ENCODE measurements at places on chromosomes 4 and X. TPM values are rescaled to one million over a fixed set of nuclear protein-coding genes. Genes with fewer than 3 reads are reported as not detected.

The SLC4A4 gene
- total RNA-seq = 22.1 TPM

The ALB gene
- total RNA-seq = not detected

The TMEM150C gene
- total RNA-seq = 0.15 TPM

The CASP6 gene
- total RNA-seq = 48.9 TPM

The POF1B gene
- not detected for total RNA-seq

The ATOH1 gene
- not detected for total RNA-seq

The TLR3 gene
- total RNA-seq = 7.8 TPM

The TMEM156 gene
- total RNA-seq = not detected

The CYLC1 gene
- not detected for total RNA-seq

The PPP4R3C gene
- not detected for total RNA-seq

The ACE2 gene
- not detected for total RNA-seq

The CTAG1A gene
- total RNA-seq = not detected

The ELOVL6 gene
- total RNA-seq = 33.5 TPM

The AMMECR1 gene
- total RNA-seq = 10.4 TPM

The XG gene
- 13.4 TPM for total RNA-seq

The PCDH18 gene
- total RNA-seq = 382 TPM

The STS gene
- total RNA-seq = 7.6 TPM

The FUNDC1 gene
- 11.4 TPM for total RNA-seq

The PLP1 gene
- 1.5 TPM for total RNA-seq

The DCUN1D4 gene
- 55.4 TPM for total RNA-seq

The IGFBP7 gene
- 55.9 TPM for total RNA-seq

The PASD1 gene
- total RNA-seq = not detected

The SMIM31 gene
- not detected for total RNA-seq

The PALLD gene
- total RNA-seq = 117 TPM

The APOOL gene
- total RNA-seq = 14.0 TPM

The DCAF4L1 gene
- total RNA-seq = under 0.01 TPM

The C1QTNF7 gene
- 0.50 TPM for total RNA-seq

The P2RY10 gene
- not detected for total RNA-seq

The FOXR2 gene
- not detected for total RNA-seq

The F8A2 gene
- 1.7 TPM for total RNA-seq

The HS3ST1 gene
- under 0.01 TPM for total RNA-seq

The AVPR2 gene
- total RNA-seq = not detected

The CT47B1 gene
- total RNA-seq = not detected

The GAB1 gene
- 12.5 TPM for total RNA-seq

The ENPEP gene
- total RNA-seq = 0.33 TPM

The FNIP2 gene
- 43.5 TPM for total RNA-seq

The YTHDC1 gene
- 35.2 TPM for total RNA-seq

The EDNRA gene
- 6.9 TPM for total RNA-seq

The PDE5A gene
- 402 TPM for total RNA-seq

The HPSE gene
- 1.6 TPM for total RNA-seq

The FATE1 gene
- total RNA-seq = not detected

The SPANXC gene
- not detected for total RNA-seq
